ENCODE measurements at places on chromosomes 3 and 15. TPM values are rescaled to one million over a fixed set of nuclear protein-coding genes. Genes with fewer than 3 reads are reported as not detected.

The DUOXA1 gene
- 0.29 TPM for total RNA-seq

The HDC gene
- total RNA-seq = 4.9 TPM

The ABI3BP gene
- total RNA-seq = 13.5 TPM

The CCDC33 gene
- total RNA-seq = not detected

The GPR62 gene
- not detected for total RNA-seq

The GASK1A gene
- 1.2 TPM for total RNA-seq

The TTLL13 gene
- total RNA-seq = 0.93 TPM

The NANOGP8 gene
- 1.1 TPM for total RNA-seq

The DUOXA2 gene
- 1.2 TPM for total RNA-seq

The GOLIM4 gene
- total RNA-seq = 80.4 TPM

The ZNF385D gene
- total RNA-seq = 2.8 TPM

The SCG5 gene
- 5.7 TPM for total RNA-seq

The XYLB gene
- 9.7 TPM for total RNA-seq

The SEMA7A gene
- 1.6 TPM for total RNA-seq

The NR1I2 gene
- total RNA-seq = 79.1 TPM

The NEIL1 gene
- 67.9 TPM for total RNA-seq

The ALG1L2 gene
- total RNA-seq = 2.5 TPM

The TLR9 gene
- not detected for total RNA-seq

The PCOLCE2 gene
- 1.5 TPM for total RNA-seq

The TRIM42 gene
- total RNA-seq = not detected

The MYO1E gene
- total RNA-seq = 189 TPM

The LRRC3B gene
- total RNA-seq = not detected

The CNTN3 gene
- 6.2 TPM for total RNA-seq

The TMC3 gene
- total RNA-seq = not detected

The CCR3 gene
- 0.67 TPM for total RNA-seq

The EPHB1 gene
- total RNA-seq = 0.64 TPM

The GUCA1C gene
- not detected for total RNA-seq

Measured in mucosa of descending colon (tissue), 3 donors.